ENCODE measurements at places on chromosomes 7 and 10. TPM values are rescaled to one million over a fixed set of nuclear protein-coding genes. Genes with fewer than 3 reads are reported as not detected.

The GNGT1 gene
- total RNA-seq, result not detected

DNA sequence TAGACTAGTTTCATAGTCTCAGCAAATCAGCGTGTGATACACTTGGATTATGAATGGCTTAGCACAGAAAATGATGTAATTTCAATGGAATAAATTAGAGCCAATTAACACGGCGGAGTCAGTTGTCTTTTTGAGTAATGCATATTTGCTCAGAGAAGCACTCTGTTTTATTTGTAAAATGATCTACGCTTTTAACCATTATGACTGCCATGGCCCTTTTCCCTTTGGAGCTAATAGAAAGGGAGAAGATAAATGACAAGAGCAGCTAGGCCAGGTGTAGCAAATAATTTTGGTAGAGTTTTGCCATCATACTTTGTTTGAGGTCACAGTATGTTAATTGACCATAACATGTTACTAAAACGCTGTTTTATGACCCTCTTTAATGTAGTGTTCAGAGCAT, 86.8 kb downstream of the GPR158 start:
- no peak for DNase-seq

DNA sequence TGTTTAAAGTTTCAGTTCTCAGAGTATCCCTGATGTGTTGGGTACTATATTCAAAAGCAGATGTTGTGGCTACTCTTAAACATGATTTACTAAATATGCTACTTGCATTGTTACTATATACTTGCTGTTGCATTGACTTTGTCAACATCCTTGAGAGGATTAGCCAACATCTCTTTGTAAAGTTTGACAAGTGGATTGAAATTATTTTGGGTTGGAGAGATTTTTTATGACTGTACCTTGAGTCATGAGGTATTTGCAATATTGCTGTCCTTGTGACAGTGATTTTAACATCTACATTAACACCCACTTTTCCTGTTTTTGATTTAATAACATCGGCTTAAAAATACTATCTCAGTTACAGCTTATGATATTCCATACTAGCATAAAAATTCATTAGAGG, 31.9 kb downstream of the MRC1 start:
- no peak for DNase-seq

GRCh38 chr7:99860281-99861127, 16.3 kb downstream of the OR2AE1 start:
- peak; percentile 52 for DNase-seq

- DNase-seq, result no peak
Observed at GRCh38 chr7:128154504-128154903, 86.6 kb upstream of the LEP start.

The FFAR4 gene
- total RNA-seq, result not detected

GRCh38 chr10:73908853-73909539, 1.9 kb upstream of the PLAU start:
- DNase-seq, result peak; percentile 100

The CAMK2G gene
- 18.9 TPM for total RNA-seq

- peak; percentile 7 for DNase-seq
Observed at GRCh38 chr10:100184840-100185239, 989 bp downstream of the ERLIN1 start.

The PPIF gene
- 29.7 TPM for total RNA-seq

DNA sequence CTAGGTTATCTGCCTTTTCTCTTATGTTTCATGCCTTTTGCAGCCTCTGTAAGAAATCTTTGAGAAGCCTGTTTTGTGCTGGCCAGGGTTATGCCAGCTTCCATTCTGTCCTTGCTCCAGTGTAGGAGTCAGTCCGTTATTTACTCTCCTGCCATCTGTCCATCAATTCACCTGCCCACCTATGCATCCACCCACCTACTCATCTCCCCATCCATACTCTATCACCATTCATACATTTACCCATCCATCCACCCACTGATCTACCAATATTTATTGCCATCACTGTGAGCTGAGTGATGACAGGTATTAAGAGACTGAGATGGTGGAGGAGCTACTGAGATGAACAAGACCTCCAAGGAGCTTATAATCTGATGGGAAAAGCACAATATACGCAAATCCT, 12.7 kb upstream of the PPIF start:
- DNase-seq, result no peak

The TLL2 gene
- under 0.01 TPM for total RNA-seq

The C10orf95 gene
- not detected for total RNA-seq

GRCh38 chr7:15750727-15751126, 64.2 kb upstream of the MEOX2 start:
- no peak for DNase-seq

GRCh38 chr10:100969187-100970075, at the start of gene SEMA4G:
Gene SEMA4G (plus strand): TSS chr10:100969504. CDS start chr10:100972913, 3,409 bp downstream.
- DNase-seq, result peak; percentile 12

The GRID1 gene
- not detected for total RNA-seq

Measured in IMR-90 (cell line).